ENCODE measurements at places on chromosomes 6 and 20.

GRCh38 chr6:24574809-24575208, 71.2 kb downstream of the KIAA0319 start:
- no peak for DNase-seq

- no peak for DNase-seq
These were observed 72.6 kb downstream of the CDKAL1 start for GRCh38 chr6:20606831-20607230.

GRCh38 chr6:43870660-43871061, 100.7 kb downstream of the VEGFA start:
- no peak for DNase-seq

GRCh38 chr6:47492355-47492754, 14.8 kb downstream of the CD2AP start:
- no peak for DNase-seq

- DNase-seq: no peak
These were observed 4.6 kb downstream of the SLC17A2 start for GRCh38 chr6:25925876-25926275.

- no peak for DNase-seq
These were observed 28.5 kb upstream of the DST start for GRCh38 chr6:56671160-56671559.

- DNase-seq: no peak
These were observed 94.7 kb downstream of the ANKRD6 start for GRCh38 chr6:89527634-89528033.
